ENCODE measurements at places on chromosomes 2 and 18.
A peak's percentile ranks its signal among the peaks of the same experiment; 100 is the strongest.

DNA sequence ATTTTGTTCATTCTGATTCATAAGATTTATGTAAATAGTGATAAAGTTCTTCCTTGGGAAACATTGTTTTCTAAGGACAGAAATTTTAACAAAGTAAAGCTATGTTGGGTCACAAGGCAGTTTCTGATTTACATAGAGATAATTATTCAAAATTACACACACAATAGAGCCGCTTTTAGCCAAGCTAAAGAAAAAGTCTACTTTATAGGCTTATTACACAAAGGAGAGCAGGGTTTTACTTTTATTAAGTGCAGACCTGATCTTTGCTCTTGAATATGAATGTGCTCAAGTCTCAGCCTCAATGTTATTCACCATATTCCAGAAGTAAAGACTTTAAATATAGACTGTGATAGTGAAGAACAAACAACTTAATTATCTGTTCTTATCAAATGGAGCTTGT is 787.8 kb upstream of the LINC00305 start:
- DNase-seq = no peak

DNA sequence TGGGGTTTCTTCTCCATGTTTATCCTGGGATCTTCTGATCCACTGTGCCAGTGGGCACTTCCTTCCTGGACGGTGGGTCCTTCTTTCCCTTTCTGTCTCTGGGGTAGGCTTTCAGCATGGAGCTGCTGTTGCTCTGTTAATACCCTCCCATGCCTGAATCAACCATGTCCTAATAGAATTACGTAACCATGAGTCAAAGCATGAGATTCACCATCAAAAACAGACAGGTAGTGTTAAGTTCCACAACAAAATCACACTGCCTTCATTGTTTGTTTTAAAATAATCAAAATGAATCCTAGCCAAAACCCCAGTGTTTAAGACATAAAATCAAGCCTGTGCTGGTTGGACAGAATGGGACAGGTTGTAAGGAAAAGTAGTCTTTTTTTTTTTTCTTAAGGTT is 37.5 kb downstream of the GNAL start:
- DNase-seq = no peak

- no peak for DNase-seq
These were observed 36.0 kb upstream of the DARS1 start for GRCh38 chr2:136021406-136021805.

GRCh38 chr2:44118257-44118656 is 50.4 kb upstream of the PPM1B start:
- DNase-seq = no peak

- DNase-seq = peak; percentile 15
These were observed 158.4 kb downstream of the SETBP1 start for GRCh38 chr18:44838971-44839666.

DNA sequence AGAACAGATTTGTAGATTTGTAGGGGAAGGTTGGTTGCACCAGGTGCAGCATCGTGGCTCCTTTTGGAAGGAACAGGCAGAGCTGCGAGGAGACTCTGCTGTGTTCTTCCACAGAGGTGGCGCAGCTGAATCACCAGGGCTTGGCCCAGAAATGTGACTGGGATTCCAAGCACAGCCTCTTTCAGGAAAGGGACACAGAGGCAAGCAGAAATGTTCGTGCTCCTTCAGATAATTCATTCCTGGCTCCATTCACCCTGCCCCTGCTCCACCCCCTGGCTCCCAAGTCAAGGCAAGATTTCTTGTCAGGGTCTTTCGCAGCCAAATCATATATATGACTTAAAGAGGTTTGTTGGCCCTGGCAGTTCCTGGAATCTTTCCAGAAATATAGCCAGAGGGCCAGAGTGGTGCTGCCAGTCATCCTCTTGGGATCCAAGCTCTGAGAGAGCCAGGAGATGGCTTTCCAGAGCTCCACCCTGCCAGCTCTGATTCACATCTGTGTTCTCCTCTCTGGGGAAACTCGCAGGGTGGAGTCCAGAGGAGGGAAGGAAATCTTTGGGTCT is 203.9 kb upstream of the TANK start:
- no peak for DNase-seq

DNA sequence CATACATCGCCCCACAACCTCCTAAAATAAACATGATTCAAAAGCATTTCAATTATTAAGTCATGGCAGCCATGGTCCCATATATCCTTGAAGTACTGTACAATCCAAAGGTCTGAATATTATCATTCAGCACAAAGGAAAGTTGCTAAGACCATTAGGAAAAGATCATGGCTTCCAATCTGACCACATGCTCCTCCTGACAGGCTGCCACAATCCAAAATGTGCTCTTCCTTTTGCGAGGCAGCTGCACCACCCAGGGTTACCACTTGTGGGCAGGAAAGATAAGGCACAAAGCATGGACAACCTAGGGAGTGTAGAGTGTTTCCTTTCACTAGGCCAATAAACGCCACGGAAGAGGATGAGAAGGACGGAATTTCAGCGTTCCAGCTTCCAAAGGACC is 5.4 kb downstream of the BOLA3 start:
- DNase-seq = no peak

DNA sequence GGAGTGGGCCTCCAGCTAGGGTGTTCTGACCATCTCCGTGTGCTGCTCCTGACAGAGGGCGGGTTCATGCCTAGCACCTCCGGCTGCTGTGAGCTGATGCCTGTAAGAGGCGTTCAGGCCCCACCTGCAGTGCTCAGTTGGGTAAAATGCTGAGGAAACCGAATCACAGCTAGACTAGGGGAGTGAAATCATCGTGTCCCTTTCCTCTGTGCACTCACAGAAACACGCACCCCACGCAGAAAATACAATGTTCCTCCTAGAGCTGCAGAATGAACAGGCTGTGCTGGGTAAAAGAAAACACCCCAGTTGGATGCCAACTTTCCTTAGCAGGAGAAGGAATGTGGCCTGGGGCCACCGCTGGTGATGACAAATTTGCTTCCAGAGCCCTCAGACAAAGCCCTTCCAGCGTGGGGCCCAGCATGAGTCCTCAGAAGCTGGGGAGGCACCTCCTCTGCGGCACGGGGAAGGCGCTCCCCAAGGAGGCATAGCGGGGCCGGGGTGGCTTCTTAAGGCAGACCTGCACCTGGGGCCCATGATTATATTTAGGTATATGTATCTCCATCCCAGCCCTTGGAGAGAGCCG is 16.3 kb upstream of the ARHGEF4 start:
- no peak for DNase-seq

- no peak for DNase-seq
These were observed 5.7 kb downstream of the MCFD2 start for GRCh38 chr2:46909771-46910419.

- DNase-seq = no peak
These were observed 2.1 kb downstream of the SLC39A10 start for GRCh38 chr2:195659114-195659513.

- no peak for DNase-seq
These were observed 7.5 kb downstream of the SLC4A1AP start for GRCh38 chr2:27671235-27671634.

DNA sequence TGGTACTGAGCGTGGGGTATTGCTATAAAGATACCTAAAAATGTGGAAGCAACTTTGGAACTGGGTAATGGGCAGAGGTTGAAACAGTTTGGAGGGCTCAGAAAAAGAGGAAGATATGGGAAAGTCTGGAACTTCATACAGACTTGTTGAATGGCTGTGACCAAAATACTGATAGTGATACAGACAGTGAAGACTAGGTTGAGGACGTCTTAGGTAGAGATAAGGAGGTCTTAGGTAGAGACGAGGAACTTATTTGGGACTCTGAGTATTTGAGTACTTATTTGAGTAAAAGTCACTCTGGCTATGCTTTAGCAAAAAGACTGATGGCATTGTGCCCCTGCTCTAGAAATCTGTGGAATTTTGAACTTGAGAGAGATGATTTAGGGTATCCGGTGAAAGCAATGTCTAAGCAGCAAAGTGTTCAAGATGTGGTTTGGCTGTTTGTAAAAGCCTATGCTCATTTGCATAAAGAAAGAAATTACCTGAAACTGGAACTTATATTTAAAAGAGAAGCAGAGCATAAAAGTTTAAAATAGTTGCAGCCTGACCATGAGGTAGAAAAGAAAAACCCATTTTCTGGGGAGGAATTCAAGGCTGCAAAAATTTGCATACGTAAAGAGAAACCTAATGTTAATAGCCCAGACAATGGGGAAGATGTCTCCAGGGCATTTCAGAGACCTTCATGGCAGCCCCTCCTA is 219.6 kb downstream of the PDE1A start:
- DNase-seq = no peak

DNA sequence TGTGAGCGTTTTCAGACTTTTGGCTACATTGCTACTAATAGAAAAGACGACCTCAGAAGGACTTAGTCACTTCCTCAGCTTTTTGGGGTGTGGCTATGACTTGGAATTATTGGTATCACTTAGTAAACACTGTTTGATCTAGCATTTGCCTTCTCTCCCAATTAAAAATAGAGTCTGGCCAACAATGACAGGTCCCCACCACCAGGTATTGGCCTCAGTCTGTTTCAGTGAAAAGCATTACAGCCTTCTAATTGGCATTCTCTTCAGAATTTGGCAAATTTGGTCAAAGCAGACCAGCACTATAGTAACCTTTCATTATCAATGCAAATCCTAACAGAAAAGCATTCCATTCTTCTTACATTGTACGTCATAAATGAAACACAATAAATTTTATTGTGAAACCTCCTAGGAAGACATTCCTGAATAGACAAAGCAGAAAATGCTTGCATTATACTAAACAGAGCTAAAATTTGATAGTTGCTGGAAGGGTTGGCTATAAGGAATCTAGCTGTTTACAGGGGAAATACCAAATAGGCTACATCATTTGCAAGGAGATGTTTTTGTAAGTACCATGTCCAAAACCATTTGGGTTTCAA is 613.9 kb downstream of the IRS1 start:
- DNase-seq = no peak

GRCh38 chr2:10774394-10774793 is 38.2 kb downstream of the PDIA6 start:
- DNase-seq = no peak

DNA sequence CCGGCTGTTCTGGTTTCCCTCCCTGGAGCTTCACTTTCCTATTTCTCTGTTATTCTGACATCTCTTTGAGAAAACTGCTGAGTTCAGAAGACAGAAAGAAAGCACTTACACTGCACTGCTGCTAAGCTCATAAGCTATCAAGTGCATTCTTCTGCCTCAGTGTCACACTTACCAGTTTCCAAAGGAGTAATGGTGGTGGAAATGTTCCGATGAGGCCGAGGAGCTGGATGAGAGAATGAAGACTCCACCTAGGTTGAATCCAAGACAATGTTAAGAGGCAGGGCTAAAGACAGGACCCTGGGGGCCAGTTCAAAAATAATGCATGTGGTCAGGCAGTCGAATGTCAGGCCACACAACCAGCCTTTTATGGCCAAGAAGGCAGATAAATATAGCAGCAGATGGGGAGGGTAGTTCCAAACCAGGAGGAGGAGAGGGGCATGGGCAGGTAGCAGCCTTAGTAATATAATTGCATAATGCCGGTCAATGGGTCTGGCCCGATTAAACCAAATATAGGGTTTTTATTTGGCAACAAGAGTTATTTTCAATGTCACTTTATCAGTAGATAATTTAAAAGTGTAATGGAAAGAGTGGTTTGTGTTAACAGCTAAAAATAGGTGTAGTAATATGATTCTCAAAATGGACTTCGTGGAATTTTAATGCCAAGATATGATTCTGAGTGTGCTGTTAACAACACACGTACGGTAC is at the start of gene MYOM1:
TSS of gene MYOM1 (minus strand) at position 338 of the 705 bp plus-strand sequence. CDS start 4,745 bp downstream, outside the sequence.
- DNase-seq = no peak

DNA sequence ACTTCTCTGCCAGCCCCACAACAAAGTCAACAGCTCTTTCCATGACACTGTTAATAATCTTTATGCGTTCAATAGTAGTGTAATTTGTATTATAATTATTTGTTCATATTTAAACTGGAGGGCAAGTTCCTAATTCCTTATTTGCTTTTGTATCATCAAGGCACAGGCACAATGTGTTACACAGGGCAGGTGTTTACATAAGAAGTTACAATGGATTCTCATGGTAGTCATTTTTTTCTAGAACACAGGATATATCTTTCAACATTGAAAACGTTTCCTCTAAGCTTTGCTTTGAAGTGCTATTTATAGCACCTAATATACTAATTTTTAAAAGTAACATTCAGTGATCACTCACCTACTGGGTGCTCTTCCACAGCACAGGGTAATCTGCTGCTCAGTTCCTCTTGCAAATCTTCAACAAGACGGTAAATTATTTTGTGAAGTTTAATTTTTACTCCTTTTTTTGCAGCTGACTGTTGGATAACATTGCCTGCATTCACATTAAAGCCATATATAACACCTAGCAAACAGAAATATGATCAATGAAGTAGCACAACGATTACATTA is 7.3 kb downstream of the RPS27A start:
- DNase-seq = no peak

- no peak for DNase-seq
These were observed 86.1 kb downstream of the GBX2 start for GRCh38 chr2:236082061-236082460.

DNA sequence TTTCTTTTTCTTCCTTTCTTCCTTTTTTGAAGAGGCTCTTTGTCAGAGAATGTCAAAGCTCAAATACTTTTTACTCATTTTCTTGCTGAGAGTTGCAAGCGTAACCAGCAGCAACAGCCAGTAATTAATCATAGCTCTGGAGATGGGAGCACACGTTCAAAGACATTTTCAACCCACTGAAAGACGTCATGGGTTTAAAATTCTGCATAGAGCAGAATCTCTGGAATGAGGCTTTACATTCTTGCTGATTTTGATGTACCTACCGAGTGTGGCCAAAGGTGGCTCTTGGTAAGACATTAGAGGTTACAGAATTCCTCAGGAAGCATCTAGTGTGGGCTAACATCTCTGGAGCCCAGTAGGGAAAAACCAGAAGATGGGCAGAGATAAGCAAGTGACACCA is 292.5 kb downstream of the MTX2 start:
- DNase-seq = no peak

- DNase-seq = no peak
These were observed 270.7 kb downstream of the SRBD1 start for GRCh38 chr2:45340318-45340717.

GRCh38 chr2:42602876-42603219 is 34.4 kb downstream of the MTA3 start:
- no peak for DNase-seq
